Stimulated activated CD4-positive, alpha-beta T cell treated with anti-CD3 and anti-CD28 coated beads, Interleukin-12 subunit alpha, Interleukin-12 subunit beta, amount 100 ng/mL, for 4 hours (primary cell): ENCODE measurements at places on chromosomes 4 and X.

DNA sequence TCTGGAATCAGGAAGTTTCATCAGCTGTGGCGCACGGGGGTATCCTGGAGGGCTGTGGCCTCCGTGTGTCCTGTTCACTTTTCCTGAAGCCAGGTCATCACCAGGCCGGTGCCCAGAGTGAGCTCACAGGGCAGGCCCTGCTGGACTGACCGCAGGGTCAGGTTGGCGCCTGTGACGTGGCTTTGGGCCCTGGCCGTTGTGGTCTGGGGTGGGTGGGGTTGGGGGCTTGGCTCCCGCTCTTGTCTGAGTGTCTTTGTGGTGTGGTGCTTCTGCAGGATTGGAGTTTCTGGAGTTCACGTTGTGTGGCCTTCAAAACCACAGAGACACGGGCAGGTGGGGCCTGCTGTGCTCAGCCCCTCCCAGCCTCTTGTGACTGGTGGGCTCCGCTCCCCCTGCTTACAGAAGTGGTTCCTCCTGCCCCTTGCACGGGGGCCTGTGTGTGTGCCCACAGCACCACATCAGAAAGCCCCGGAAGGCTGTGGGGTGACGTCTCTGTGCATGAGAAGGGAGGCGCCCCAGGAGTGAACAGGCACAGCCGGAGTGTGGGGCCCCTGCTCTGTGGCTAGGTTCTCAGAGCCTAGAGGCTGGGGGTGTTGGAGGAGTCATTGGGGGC is 9.5 kb downstream of the RGS12 start:
- peak; percentile 38 for DNase-seq

- DNase-seq: no peak
Measured at GRCh38 chrX:69305333-69306062, 140.2 kb upstream of the PJA1 start.

GRCh38 chrX:37846558-37846933 is 825 bp downstream of the DYNLT3 start:
- no peak for DNase-seq

GRCh38 chr4:145195167-145195952 is 15.0 kb upstream of the OTUD4 start:
- DNase-seq: no peak

- DNase-seq: no peak
Measured at GRCh38 chr4:153758688-153759406, 977 bp downstream of the RNF175 start.

GRCh38 chr4:164871673-164872072 is 5.3 kb upstream of the APELA start:
- DNase-seq: no peak

DNA sequence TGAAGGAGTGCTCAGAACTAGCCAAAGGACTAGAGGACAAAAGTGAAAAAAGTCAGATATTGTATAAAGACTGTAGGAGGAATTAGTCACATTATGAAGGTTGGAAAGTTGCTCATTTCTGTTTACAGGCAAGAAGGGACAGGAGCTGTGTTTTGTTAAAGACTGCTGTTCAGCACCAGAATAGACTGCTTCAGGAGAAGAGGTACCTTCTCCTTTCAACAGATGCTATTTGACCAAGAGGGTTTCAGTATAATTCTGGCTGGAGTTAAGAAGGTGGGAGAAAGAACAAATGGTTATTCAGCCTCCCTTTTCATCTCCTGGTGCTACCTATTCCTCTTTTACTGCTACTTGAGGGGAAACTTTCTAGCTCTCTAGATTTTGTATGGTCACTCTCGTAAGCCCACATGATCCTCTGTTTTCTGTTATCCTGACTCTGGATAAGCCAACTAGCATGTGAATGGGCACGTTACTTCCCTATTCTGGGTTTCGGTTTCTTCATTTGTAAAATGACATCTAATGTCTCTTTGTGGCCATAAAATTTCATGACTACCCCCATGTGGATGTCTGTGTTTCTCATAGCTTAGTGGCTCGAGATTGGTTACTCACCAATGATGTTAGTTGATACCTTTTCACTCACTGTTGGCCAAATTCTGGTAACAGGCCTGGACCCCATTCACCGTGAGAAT is 68.9 kb downstream of the SH2D1A start:
- DNase-seq: no peak

- DNase-seq: no peak
Measured at GRCh38 chr4:18582841-18583240, 561.3 kb upstream of the LCORL start.

DNA sequence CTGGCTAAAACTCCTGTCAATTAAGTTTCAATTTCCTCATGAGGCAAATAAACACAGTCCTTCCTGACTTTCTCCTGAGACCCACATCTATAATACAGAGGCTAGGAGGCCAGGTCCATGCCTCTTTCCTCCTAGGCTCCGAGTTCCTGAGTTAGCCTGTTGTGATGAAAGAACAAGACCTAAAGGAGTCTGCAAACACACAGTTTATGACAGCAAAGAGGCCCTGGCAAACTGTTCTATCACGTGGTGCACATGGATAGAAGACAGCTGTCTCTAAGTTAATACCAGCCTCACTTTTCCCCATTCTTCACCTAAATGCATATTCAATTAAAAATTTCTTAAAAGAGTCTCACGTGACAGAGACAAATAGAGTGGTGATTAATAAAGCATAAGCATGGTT is 145.2 kb downstream of the TET2 start:
- DNase-seq: no peak

DNA sequence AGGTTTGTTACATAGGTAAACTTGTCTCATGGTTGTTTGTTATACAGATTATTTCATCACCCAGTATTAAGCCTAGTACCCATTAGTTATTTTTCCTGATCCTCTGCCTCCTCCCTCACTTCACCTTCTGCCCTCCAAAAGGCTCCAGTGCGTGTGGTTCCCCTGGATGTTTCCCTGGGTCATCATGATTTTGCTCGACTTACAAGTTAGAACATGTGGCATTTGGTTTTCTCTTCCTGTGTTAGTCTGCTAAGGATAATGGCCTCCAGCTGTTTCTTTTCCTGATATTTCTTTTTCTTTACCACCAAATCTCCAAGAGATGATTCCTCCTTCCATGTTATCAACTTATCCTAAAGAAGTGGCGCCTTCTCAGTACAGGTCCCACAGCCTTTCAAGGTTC is 543.1 kb upstream of the ADGRL3 start:
- no peak for DNase-seq

DNA sequence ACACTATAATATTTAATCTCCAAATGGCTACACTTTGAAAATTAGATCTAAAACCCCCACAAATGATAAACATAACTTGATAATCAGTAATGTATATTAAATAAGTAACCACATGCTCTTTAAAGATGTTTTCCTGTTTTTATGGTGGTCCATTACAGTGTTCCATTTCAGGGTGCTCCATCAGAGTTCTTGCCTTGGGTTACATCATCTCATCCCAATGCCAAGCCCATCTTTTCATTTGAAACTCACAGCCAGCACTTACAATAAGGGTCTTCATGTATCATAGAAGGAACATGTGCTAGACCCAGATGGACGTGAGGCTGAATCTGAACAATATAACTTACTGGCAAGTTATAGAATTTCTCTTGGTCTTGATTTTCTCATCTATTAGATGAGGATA is 10.5 kb upstream of the PAQR3 start:
- no peak for DNase-seq

DNA sequence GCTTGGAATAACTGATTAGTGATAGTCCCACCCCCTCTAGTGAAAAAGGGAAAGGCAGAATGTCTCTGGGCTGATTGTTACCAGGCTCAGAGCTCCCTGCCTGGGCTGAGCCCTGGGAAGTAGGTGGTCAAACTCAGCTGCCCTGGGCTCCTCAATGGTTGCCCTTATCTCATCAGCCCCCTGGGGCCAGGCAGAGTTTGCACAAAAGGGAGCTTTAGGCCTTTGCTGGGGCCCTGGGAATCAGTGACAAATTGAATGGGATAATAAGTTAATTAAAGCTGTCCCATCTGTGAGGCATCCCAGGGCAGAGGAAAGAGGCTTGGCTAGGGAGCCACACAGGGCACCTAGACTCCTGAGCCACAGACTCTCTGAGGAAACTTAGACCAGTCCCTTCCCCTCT is 89.0 kb downstream of the EFNB1 start:
- no peak for DNase-seq

GRCh38 chrX:117215683-117216082 is 752.9 kb upstream of the CT83 start:
- no peak for DNase-seq

- DNase-seq: no peak
Measured at GRCh38 chrX:133323431-133323830, 91.9 kb downstream of the GPC4 start.

DNA sequence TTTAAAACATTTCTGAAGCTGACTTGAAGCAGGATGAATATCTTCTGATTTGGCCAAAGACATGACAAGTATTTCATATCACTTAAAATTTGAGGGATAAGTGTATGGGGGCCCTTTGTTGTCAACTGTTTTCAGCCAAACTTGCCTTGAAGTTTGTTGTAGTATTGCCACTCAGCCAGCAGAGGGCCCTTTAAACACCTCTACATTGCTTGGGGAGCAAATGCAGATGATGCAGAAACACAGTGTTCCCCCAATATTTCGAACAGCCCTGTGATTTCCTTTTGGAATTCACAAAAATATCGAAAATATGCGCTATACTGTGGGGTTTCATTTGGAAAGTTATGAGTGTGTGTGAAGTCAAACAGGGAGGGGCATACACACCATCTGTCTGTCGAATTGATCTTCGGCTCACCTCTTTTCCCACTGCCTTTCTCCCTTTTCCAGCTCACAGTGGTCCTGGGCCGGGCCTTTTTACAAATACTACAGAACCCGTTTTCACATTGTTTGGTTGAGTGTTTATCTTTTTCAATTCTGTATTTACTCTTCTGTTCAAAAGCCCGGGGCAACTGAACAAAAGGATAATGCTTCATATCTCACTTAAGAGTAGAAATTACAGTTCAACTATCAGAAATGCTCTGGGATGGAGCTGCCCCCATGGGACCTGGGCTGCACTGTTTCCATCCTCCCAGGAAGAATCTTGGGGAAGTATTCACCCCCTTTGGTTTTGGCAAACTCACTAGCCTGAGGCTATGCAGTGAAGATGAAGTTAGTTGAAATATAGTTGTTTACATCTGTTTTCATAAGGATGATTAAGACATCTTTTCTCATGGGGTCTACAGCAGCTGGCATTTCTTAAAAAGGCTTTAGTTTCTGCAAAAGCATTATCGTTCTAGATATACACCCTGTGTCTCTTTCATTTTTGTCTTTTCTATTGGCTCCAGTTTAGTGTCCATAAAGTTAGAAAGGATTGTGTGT is 137.6 kb downstream of the EGF start:
- peak; percentile 32 for DNase-seq

DNA sequence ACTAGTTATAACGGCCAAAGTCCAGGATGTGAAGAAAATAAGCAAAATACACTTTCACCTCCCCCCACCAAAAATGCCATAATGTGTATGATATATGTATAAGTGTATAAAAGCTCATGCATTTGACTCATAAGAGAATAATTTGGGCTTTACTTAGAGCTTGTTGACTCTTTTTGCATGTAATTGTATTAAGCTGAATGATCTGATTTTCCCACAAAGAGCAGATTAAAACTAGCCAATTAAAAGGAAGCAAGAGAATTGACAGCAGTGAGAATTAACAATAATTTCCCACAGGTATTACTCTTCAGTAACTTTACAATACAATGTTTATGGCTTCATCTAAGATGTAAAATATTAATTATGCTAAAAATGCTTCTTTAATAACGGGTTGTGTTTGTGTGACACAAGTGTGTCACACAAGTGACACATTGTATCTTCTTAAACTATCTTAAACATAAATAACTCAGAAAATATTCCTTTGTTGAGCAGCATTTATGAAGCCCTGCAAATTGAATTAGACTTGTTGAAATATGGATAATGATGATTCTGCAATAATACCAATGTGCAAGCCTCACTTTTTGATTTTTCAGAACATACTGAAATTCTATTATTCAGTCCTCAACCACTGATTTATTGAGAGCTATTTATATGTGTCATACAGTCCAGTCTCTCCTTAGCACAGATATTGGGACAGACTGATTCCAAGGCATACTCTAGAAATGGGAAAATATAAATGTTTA is 134.5 kb downstream of the SLIT2 start:
- no peak for DNase-seq

DNA sequence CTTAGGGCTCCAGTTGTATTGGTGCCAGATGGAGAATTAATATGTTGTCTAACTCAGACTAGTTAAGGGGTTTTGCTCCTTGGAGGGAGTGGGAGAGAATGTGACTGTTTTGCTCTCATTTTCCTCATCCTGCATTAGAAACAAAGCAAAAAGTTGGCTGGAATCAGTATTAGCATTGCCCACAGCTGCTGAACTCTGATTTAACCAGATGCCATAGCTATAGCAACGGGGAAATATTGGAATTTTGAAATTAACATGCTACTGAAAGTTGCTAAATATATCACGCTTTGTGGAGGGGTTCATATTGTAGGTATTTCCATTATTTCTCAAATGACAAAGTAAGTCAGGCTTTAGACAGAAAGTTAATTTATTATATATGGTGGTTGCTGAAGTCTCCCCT is 66.7 kb upstream of the EOLA2 start:
- no peak for DNase-seq

GRCh38 chrX:11757719-11758399 is at the start of gene MSL3:
TSS of gene MSL3 (plus strand) at chrX:11758237. CDS start at chrX:11758264, 27 bp downstream.
- DNase-seq: peak; percentile 59

DNA sequence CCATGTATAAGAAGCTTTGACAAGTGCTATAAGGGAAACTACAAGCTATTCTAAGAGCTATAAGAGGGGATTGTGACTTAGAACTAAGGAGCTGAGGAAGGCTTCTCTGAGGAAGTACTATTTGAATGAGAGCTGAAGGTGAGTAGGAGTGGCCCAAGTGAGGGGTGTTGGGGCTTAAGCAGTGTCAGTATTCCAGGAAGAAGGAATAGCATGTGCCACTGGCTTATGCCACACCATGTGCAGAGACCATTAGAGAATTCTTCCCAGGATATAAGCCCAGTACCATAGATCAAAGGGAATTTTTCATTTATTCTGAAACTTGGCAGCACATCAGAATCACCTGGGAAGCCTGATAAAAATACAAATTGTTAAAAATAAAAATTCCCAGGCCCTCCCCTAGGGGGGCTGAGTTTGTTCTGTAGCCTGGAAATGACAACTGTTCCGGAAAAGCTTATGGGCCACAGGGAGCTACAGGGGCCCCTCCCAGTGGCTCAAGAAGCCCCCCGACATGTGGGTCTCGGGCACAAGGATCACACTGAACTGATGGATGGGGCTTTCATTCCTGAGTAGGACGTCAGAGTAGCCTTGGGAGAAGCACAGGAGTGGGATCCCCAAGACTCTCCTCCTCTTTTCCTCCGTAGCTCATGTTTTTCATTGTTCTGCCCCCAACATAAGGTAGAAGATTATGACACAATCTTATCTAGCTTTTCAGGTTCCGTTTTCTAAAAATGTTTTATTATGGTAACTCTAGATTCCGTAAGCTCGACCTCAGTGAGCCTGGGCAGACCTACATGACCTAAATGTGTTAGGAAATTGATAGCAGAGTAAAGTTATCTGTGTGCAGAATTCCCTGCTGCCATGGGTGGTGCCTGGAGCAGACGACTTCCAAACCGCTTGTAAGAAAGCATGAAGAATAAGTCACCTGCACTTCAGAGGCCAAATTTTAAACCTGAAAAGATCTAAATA is 119.3 kb downstream of the AFF1 start:
- DNase-seq: no peak

GRCh38 chr4:174262624-174263444 is 20.6 kb downstream of the FBXO8 start:
- DNase-seq: no peak
